Stimulated activated CD4-positive, alpha-beta T cell treated with anti-CD3 and anti-CD28 coated beads, Interleukin-15, amount 100 ng/mL, for 48 hours (primary cell): ENCODE measurements at places on chromosomes 6 and 20.

DNA sequence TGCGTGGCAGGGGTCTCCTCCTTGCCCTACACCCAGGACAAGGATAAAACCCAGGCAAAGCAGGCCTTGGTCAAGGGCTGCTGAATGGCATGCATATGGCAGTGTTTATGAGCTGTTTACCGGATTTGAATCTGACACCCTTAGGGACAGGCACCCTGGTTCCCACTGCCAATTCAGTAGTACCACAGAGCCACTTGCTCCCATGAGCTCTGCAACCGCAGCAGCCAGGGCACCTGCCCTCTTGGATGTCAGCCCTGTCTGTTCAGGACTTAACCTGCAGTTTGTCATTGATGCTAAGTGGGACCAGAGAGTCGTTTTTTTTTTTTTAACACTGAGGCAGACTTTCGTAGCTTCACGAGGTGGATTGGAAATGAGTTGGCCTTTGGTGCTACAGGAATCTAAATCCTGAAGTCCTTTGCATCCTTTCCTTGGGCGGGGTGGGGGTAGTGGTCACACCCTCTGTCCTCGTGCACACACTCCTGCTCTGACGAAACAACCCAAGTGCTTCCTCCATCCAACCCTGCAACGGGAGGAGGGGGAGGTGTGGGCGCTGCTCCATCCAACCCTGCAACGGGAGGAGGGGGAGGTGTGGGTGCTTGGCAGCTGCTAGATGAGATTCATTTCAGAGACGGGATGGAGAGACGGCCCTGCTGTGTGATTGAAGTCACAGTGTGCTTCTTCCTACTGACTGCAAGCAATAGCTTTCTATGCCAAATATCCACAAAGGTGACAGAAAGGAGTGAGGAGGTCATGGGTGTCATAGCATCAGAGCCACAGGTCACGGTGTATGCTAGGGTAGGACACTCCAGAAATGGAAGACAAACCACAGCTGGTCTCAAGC is 166.5 kb downstream of the SMOC2 start:
- no peak for DNase-seq

DNA sequence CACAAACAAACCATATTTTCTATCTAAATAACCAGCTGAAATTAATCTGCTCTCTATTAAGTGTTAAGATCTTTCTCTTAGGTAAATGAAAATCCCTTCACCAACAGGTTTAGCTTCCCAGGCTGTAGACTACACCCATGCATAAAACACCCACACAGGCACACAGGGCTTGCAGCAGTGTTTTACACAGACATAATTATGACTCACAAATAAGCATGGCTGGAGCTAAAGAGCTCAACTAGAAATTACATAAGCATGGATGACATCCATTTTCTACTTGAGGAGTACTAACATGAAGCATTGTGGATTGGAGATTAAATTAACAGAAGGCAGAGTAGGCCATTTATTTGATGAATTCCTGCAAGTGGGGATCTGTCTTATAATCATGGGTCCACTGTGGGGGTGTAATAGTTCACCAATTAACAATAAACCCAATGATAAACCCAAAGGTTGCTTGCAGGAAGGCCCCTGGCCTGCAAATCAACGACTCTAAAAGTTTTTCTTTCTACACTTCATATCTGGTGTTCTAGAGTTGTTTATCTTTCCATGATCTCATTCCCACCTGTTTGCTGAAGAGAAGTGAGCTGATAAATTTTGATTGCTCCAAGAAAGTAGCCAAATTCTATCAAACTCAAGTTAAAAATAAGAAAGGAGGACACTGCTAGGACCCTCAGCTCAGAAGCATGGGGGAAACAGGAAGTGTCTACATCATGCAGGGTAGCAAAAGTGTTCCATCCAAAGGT is 33.8 kb upstream of the E2F3 start:
- no peak for DNase-seq

- no peak for DNase-seq
Observed at GRCh38 chr20:40080041-40080652, 608.9 kb downstream of the MAFB start.

GRCh38 chr6:25794784-25795183 is 37.1 kb downstream of the SLC17A1 start:
- DNase-seq, result no peak

- no peak for DNase-seq
Observed at GRCh38 chr6:105573556-105573955, 170.7 kb upstream of the PREP start.

DNA sequence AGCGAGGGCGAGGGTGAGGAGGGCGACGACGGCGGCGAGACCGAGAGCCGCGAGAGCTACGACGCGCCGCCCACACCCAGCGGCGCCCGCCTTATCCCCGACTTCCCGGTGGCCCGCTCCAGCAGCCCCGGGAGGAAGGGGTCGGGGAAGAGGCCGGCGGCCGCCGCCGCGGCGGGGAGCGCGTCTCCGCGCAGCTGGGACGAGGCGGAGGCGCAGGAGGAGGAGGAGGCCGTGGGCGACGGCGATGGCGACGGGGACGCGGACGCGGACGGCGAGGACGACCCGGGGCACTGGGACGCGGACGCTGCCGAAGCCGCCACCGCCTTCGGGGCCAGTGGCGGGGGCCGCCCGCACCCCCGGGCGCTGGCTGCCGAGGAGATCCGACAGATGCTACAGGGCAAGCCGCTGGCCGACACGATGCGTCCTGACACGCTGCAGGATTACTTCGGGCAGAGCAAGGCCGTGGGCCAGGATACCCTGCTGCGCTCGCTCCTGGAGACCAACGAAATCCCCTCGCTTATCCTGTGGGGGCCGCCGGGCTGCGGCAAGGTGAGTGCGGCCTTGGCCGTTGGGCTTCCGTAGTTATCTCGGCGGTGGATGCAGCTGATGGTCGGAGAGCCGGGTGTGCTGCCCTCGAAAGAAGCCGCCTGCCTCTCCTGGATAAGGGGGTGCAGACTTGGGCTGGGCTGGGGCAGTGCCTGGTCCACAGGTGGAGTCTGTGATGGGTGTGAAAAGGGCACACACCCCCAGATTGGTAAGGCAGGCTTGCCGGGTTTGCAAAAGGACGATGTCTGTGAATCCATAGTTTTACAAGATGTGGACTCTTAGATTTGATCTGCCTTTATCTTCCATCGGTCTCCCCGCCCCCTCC is 938 bp downstream of the WRNIP1 start:
- no peak for DNase-seq

GRCh38 chr6:142698751-142699150 is 246.2 kb downstream of the HIVEP2 start:
- DNase-seq, result no peak

DNA sequence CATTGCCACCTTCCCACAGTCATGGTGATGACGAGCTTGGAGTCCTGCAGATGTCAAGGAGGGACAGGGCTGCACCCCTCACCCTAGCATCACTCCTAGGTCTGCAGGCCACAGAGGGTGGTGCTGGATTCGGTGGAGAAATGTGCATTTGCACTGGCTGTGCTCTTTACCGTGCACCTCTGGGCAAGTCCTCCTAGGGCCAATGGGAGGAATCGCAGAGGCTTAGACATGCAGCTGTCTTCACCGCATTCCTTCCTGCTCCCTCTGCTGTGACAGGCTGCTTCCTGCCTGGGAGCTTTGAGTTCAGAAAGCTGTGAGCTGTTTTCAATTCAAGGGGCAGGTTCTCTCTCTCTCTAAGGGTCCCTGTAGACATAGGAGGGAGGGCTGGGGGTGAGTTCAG is 85.1 kb downstream of the EDN3 start:
- no peak for DNase-seq

GRCh38 chr6:53828215-53828614 is 33.4 kb downstream of the LRRC1 start:
- DNase-seq, result no peak

- no peak for DNase-seq
Observed at GRCh38 chr6:44074813-44075646, 52.2 kb downstream of the MRPL14 start.

- no peak for DNase-seq
Observed at GRCh38 chr6:42959917-42960242, 674 bp upstream of the GNMT start.

DNA sequence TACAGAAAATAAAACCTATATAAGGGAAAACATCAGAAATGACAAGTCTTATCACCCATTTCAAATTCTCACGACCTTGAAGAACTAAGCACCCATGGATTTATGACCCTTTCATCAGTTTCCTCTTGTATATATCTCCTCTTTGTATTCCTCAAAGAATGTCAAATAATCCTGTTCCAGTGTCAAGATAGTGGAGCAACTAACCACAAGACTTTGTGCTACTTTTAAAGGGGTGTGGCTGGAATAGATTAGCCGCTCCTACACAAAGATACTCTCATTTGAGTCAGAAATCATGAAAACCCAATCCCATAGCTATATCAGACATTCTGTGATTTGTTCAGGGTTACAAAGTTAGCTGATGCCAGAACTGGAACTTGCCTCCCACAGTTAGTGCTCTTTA is 6.6 kb downstream of the REPS1 start:
- DNase-seq, result no peak

- DNase-seq, result no peak
Observed at GRCh38 chr6:46378882-46379416, 112.3 kb downstream of the RCAN2 start.

GRCh38 chr20:50536333-50536732 is 26.1 kb downstream of the PTPN1 start:
- DNase-seq, result no peak

- no peak for DNase-seq
Observed at GRCh38 chr6:108989700-108990099, 104.9 kb downstream of the SESN1 start.

GRCh38 chr6:23272536-23272935 is 703.2 kb downstream of the HDGFL1 start:
- DNase-seq, result no peak

GRCh38 chr6:26431258-26432172 is 8.8 kb upstream of the BTN3A3 start:
- DNase-seq, result no peak
